ENCODE measurements at places on chromosomes 12 and 14. TPM values are rescaled to one million over a fixed set of nuclear protein-coding genes. Genes with fewer than 3 reads are reported as not detected.

Gene PLEKHG7
- total RNA-seq = not detected

Gene LPCAT3
- total RNA-seq = 18.3 TPM

Gene NELL2
- 43.5 TPM for total RNA-seq

Gene GLI1
- total RNA-seq = 0.07 TPM

Gene PRH2
- not detected for total RNA-seq

Gene CIT
- total RNA-seq = 61.7 TPM

Gene BTG1
- 144 TPM for total RNA-seq

Gene PLCZ1
- total RNA-seq = not detected

Gene BCL7A
- 3.6 TPM for total RNA-seq

Gene PEBP1
- total RNA-seq = 132 TPM

Gene LTBP2
- 0.31 TPM for total RNA-seq

Gene PLXNC1
- 6.2 TPM for total RNA-seq
